ENCODE measurements at places on chromosomes 13 and 19. TPM values are rescaled to one million over a fixed set of nuclear protein-coding genes. Genes with fewer than 3 reads are reported as not detected.
A peak's percentile ranks its signal among the peaks of the same experiment; 100 is the strongest.

Gene PEG3
- 9.6 TPM for total RNA-seq

Gene PSG6
- not detected for total RNA-seq

Gene LIM2
- total RNA-seq = not detected

Gene ZNF66
- total RNA-seq = 4.1 TPM

Gene FAM216B
- total RNA-seq = not detected

Gene DENND1C
- 2.7 TPM for total RNA-seq

Gene MCEMP1
- 1.5 TPM for total RNA-seq

Gene DLEU7
- total RNA-seq = 15.5 TPM

Gene CPB2
- total RNA-seq = not detected

Gene FLT3
- 0.20 TPM for total RNA-seq

GRCh38 chr13:95452375-95452774 lies 100.1 kb upstream of the CLDN10 start:
- DNase-seq = no peak
- no peaks in the 10 kb centered on the region for H3K27me3 ChIP-seq
- H3K4me3 ChIP-seq = no peak overlapping the region

GRCh38 chr13:43309311-43309710 lies 285.9 kb downstream of the DNAJC15 start:
- no peaks in the 10 kb centered on the region for H3K4me1 ChIP-seq
- H3K27me3 ChIP-seq = no peaks in the 10 kb centered on the region
- DNase-seq = no peak
- H3K27ac ChIP-seq = no peak overlapping the region
- no peaks in the 10 kb centered on the region for H3K36me3 ChIP-seq
- no peak overlapping the region for H3K4me3 ChIP-seq

DNA sequence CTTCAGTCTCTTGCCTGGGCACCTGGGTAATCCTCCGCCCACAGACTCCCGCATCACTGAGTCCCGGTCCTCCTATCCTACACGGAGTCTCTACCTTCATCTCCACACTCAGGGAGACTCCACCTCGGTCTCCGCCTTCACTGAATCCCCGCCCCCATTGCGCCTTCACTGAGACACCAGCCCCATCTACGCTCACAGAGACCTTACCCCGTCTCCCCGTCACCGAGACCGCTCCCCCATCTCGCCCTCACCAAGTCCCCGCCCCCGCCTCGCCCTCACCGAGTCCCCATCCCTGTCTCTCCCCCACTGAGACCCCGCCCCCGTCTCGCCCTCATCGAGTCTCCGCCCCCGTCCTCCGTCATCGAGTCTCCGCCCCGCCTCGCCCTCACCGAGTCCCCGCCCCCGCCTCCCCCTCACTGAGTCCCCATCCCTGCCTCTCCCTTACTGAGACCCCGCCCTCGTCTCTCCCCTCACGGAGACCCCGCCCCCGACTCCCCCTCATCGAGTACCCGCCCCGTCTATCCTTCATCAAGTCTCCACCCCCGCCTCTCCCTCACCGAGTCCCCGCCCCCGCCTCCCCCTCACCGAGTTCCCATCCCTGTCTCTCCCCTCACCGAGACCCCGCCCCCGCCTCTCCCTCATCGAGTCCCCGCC lies 23.1 kb upstream of the ZNF846 start:
- no peaks in the 10 kb centered on the region for H3K36me3 ChIP-seq
- no peaks in the 10 kb centered on the region for H3K4me1 ChIP-seq
- H3K27me3 ChIP-seq = no peaks in the 10 kb centered on the region
- H3K27ac ChIP-seq = peak overlapping the region; percentile 98
- H3K4me3 ChIP-seq = peak overlapping the region; percentile 50

- H3K4me3 ChIP-seq = no peak overlapping the region
- H3K36me3 ChIP-seq = no peaks in the 10 kb centered on the region
Observed at GRCh38 chr13:85363504-85363903, 435.7 kb downstream of the SLITRK6 start.

GRCh38 chr19:51440846-51441409 lies 17.3 kb downstream of the SIGLEC8 start:
- peaks cover 21% of the 10 kb centered on the region for H3K27me3 ChIP-seq
- H3K4me3 ChIP-seq = no peak overlapping the region
- H3K27ac ChIP-seq = peak overlapping the region; percentile 16
- no peak for DNase-seq
- no peaks in the 10 kb centered on the region for H3K36me3 ChIP-seq

GRCh38 chr19:18441804-18442788 lies 4.2 kb upstream of the ISYNA1 start:
- H3K27me3 ChIP-seq = no peaks in the 10 kb centered on the region
- DNase-seq = no peak
- peak overlapping the region; percentile 38 for H3K27ac ChIP-seq
- no peak overlapping the region for H3K4me3 ChIP-seq

DNA sequence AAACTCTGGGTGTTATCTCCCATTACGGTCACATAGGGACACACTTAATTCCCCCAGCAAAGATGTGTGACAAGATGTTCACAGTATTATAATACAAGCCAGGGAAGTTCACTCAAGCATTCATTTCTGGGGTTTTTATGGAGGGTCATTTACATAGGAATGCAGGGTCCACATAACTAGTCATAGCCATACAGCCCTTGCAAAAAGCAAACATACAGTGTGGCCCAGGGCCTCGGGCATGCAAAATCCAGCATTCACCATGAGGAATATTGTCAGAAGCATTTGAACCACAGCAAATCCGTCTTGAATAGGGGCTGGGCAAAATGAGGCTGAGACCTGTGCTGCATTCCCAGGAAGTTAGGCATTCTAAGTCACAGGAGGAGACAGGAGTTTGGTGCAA lies 13.0 kb upstream of the ZNF460 start:
- no peaks in the 10 kb centered on the region for H3K4me1 ChIP-seq
- no peaks in the 10 kb centered on the region for H3K27me3 ChIP-seq
- H3K27ac ChIP-seq = no peak overlapping the region
- no peaks in the 10 kb centered on the region for H3K36me3 ChIP-seq
- H3K4me3 ChIP-seq = no peak overlapping the region
- DNase-seq = no peak

DNA sequence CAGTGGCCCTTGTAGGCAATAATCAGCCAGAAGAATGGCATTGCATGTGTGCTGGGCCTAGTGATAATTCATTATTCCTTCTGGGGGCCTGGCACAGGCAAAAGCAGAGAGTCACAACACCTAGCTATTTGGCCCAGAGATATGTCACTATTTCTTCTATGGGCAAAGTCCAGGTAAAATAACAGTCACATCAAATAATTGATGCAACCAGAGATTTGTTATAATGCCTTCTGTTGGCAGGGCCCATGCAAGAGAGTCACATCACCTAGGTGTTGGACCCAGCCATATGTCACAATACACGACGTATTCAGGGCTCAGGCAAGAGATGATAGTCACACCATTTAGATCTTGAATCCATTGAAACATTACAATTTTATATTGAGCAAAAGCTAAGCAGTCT lies 66.1 kb downstream of the ZNF726 start:
- H3K27me3 ChIP-seq = no peaks in the 10 kb centered on the region
- H3K27ac ChIP-seq = no peak overlapping the region
- H3K36me3 ChIP-seq = no peaks in the 10 kb centered on the region
- no peaks in the 10 kb centered on the region for H3K4me1 ChIP-seq

DNA sequence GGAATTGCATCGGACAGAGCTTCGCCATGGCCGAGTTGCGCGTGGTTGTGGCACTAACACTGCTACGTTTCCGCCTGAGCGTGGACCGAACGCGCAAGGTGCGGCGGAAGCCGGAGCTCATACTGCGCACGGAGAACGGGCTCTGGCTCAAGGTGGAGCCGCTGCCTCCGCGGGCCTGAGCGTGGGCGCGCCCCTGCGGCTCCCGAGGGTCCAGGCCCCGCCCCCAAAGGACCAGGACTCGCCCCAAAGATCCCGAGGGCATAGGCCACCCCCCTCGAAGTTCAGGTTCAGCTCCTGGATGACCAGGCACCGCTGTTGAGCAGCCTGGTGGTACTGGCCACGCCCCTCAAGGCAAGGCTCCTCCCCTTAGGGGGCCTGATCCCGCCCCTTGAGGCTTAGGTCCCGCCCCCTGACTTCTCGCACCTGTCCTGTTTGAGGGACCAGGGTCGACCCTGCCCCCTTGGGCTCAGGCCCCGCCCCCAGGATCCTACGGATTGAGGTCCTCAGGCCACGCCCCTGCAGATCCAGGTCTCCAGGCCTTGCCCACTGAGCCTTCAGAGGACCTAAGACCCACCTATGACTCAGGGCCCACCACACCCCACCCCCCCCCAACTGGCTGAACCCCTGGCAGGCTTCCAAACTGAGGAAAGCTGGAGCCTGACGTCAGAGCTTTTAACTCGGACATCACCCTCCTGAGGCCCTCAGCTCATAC lies 43.1 kb downstream of the CYP4F22 start:
- H3K27ac ChIP-seq = no peak overlapping the region
- no peak overlapping the region for H3K4me3 ChIP-seq
- no peaks in the 10 kb centered on the region for H3K27me3 ChIP-seq
- DNase-seq = no peak

GRCh38 chr13:98691360-98691759 lies 61.1 kb downstream of the SLC15A1 start:
- H3K27ac ChIP-seq = no peak overlapping the region
- no peak overlapping the region for H3K4me3 ChIP-seq
- DNase-seq = no peak
- H3K36me3 ChIP-seq = no peaks in the 10 kb centered on the region

DNA sequence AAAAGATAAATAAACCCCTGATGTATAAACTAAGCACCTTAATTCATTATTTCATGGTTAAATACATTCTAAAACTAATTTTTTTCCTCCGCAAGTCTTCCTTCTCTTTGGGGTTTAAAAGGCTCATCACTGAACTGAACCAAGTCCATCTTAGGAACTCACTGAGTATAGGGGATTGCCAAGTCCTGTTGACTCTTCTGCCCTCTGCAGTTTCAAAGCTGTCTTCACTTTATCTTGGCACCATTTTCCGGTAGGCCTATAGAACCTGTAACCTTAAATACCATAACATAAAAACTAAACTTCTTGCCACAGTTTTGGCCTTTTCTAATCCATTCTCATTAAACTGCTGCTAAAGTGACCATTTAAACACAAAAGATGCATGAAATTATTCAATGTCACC lies 66.5 kb upstream of the USPL1 start:
- H3K4me3 ChIP-seq = no peak overlapping the region
- H3K4me1 ChIP-seq = no peaks in the 10 kb centered on the region
- DNase-seq = no peak

GRCh38 chr19:53906211-53907192 lies 2.6 kb upstream of the CACNG7 start:
- no peaks in the 10 kb centered on the region for H3K36me3 ChIP-seq
- H3K4me3 ChIP-seq = no peak overlapping the region
- no peak for DNase-seq

DNA sequence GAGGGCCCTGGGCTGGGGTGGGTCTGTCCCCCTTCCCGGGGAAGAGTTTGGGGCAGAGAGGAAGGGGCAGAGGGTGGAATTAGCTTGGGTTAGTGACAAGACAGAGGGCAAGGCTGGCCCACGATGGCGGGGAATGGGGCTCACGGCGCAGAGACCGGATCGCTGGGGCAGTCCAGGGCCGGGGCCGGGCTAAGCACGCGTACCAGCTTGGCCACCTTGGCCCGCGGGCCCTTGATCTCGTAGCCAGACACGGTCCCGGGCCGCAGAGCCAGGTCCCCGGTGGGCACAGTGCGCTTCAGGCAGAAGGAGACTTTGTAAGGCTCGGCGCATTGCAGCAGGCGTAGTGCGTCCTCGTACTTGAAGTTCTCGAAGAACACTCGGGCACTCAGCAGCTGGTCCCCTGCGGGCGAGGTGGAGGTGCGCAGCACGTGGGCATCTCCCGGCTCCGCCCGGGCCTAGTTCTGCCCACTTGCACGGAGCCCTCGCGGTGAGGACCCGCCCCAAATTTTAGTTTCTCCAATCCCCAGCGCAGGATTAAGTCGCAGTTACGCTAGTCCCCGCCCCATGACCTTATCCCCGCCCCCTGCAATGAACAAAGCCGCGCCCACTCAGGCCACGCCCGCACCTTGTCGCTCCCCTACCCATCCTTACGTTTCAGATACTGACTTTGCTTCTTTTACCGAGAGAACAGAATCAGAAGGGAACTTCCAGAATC lies 8.6 kb upstream of the HIPK4 start:
- H3K4me1 ChIP-seq = peaks cover 4% of the 10 kb centered on the region
- H3K27me3 ChIP-seq = no peaks in the 10 kb centered on the region
- H3K36me3 ChIP-seq = no peaks in the 10 kb centered on the region

- no peaks in the 10 kb centered on the region for H3K36me3 ChIP-seq
- H3K27ac ChIP-seq = peak overlapping the region; percentile 9
- H3K27me3 ChIP-seq = no peaks in the 10 kb centered on the region
- no peak for DNase-seq
Observed at GRCh38 chr13:24218338-24218737, 57.8 kb downstream of the SPATA13 start.

GRCh38 chr19:28519952-28520861 lies 692.7 kb downstream of the UQCRFS1 start:
- H3K27me3 ChIP-seq = no peaks in the 10 kb centered on the region
- no peak overlapping the region for H3K27ac ChIP-seq
- no peaks in the 10 kb centered on the region for H3K36me3 ChIP-seq

GRCh38 chr13:26503826-26504594 lies 53.5 kb upstream of the WASF3 start:
- no peak overlapping the region for H3K4me3 ChIP-seq
- H3K36me3 ChIP-seq = no peaks in the 10 kb centered on the region
- H3K4me1 ChIP-seq = peaks cover 9% of the 10 kb centered on the region
- no peaks in the 10 kb centered on the region for H3K27me3 ChIP-seq

GRCh38 chr13:52994051-52994450 lies 34.6 kb upstream of the OLFM4 start:
- H3K36me3 ChIP-seq = no peaks in the 10 kb centered on the region
- no peak overlapping the region for H3K4me3 ChIP-seq
- H3K27me3 ChIP-seq = no peaks in the 10 kb centered on the region
- H3K27ac ChIP-seq = no peak overlapping the region

GRCh38 chr19:17213334-17213733 lies 1.8 kb upstream of the USE1 start:
- no peak overlapping the region for H3K4me3 ChIP-seq
- no peaks in the 10 kb centered on the region for H3K27me3 ChIP-seq
- H3K27ac ChIP-seq = no peak overlapping the region
